ENCODE measurements at places on chromosomes 7 and 10.

DNA sequence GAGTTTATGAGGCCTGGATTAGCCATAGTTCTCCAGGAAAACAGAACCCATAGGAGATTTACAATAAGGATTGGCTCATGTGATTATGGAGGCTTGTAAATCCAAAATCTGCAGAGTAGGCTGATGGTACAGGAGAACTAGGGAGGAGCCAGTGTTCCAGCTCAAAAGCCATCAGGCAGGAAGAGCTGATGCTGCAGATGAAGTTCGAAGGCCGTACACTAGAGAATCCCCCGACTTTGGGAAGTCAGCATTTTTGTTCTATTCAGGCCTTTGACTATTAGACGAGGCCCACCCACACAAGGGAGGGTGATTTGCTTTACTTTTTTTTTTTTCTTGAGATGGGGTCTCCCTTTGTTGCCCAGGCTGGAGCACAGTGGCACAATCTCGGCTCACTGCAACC, 37.6 kb downstream of the KIN start:
- H3K4me1 ChIP-seq = no peaks in the 10 kb centered on the region
- H3K36me3 ChIP-seq = peaks cover 31% of the 10 kb centered on the region
- no peak overlapping the region for H3K4me3 ChIP-seq
- DNase-seq = no peak

- DNase-seq = no peak
- peaks cover 75% of the 10 kb centered on the region for H3K36me3 ChIP-seq
- no peaks in the 10 kb centered on the region for H3K27me3 ChIP-seq
- no peak overlapping the region for H3K4me3 ChIP-seq
Observed at GRCh38 chr7:43615558-43616145, 32.7 kb downstream of the STK17A start.

DNA sequence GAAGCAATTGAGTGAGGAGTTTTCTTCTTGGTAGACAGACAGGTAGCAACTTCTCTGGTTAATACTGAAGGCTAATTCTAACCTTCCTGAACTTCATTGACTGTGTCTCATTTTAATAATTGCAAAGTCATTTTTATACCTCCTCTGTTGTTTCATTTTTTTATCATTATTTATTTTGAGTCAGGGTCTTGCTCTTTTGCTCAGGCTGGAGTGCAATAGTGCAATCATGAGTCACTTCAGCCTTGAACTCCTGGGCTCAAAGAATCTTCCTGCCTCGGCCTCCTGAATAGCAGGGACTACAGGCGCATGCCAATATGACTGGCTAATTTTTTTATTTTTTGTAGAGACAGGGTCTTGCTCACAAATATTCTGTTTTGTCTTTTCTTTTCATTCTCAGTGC, 45.4 kb downstream of the APBB1IP start:
- peaks cover 13% of the 10 kb centered on the region for H3K4me1 ChIP-seq
- H3K27ac ChIP-seq = no peak overlapping the region
- H3K36me3 ChIP-seq = no peaks in the 10 kb centered on the region
- peak; percentile 27 for DNase-seq
- no peak overlapping the region for H3K4me3 ChIP-seq

- DNase-seq = no peak
- no peaks in the 10 kb centered on the region for H3K4me1 ChIP-seq
- no peaks in the 10 kb centered on the region for H3K36me3 ChIP-seq
- no peak overlapping the region for H3K27ac ChIP-seq
- H3K4me3 ChIP-seq = no peak overlapping the region
- peaks cover 57% of the 10 kb centered on the region for H3K27me3 ChIP-seq
Observed at GRCh38 chr7:159096736-159097581, 47.7 kb downstream of the VIPR2 start.

DNA sequence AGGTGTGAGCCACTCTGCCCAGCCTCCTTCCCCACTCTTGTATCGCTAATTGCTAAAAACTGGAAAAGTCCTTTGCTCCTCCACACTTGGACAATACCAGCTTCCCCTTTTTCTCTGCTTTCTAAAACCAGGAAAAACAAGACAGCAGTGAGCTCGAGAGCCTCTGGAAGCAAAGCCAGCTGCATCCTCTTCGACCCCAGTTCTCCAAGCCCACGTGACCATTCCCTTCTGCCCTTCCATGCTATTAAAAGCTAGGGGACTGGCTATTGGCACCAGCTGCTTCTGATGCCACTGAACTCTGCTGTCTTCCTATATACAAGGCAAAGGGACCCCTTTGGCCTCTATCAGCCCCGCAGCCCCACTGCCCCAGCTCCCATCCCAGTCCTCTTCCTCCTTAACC, 92.2 kb downstream of the SPDYE5 start:
- no peaks in the 10 kb centered on the region for H3K27me3 ChIP-seq
- no peak overlapping the region for H3K4me3 ChIP-seq
- no peaks in the 10 kb centered on the region for H3K4me1 ChIP-seq
- no peak for DNase-seq
- H3K27ac ChIP-seq = no peak overlapping the region

DNA sequence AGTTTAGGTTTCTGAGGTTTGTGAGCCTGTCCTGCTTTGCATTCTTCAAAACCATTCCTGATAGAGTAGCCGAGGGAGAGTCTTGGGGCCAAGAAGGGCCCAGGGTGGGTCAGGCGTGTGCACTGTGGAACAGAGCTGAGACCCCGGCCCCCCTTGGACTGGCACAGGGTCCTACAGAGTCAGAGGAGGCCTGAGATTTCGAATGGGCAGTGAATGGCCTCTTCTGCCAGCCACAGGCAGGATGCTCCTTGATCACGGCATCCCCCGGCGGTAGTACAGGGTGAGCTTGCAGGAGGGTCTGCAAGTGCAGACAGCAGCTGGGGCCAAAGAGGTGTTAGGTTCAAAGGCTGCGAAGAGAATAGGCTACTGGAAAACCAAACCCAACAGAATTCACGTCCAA, 4.6 kb downstream of the TRIM56 start:
- H3K27ac ChIP-seq = no peak overlapping the region
- no peak for DNase-seq
- peaks cover 18% of the 10 kb centered on the region for H3K4me1 ChIP-seq
- H3K27me3 ChIP-seq = peaks cover 2% of the 10 kb centered on the region
- H3K36me3 ChIP-seq = peaks cover 27% of the 10 kb centered on the region

GRCh38 chr7:27925573-27926201, 185.7 kb downstream of the TAX1BP1 start:
- H3K4me3 ChIP-seq = no peak overlapping the region
- DNase-seq = no peak
- no peaks in the 10 kb centered on the region for H3K4me1 ChIP-seq

Measured in HepG2 (cell line).